T-helper 1 cell treated with Interleukin-12 subunit alpha and Interleukin-12 subunit beta and Interleukin-4 antibody, amounts not matched to agents 30 ng/mL and 1 ng/mL, for 36 hours (primary cell): ENCODE measurements at places on chromosomes 4 and X. TPM values are rescaled to one million over a fixed set of nuclear protein-coding genes. Genes with fewer than 3 reads are reported as not detected.

MAGEA1 gene
- total RNA-seq = not detected in 2 replicates

TMPRSS11E gene
- total RNA-seq = not detected in 2 replicates

TMPRSS11F gene
- total RNA-seq = not detected in 2 replicates

PLAC8 gene
- total RNA-seq = 200 TPM in 2 replicates

MAGEB10 gene
- total RNA-seq = not detected in 2 replicates

CT45A2 gene
- not detected in 2 replicates for total RNA-seq

TMSB15A gene
- total RNA-seq = 0.54 TPM in 1 of 2 replicates, not detected in the other
